ENCODE measurements at places on chromosomes 1 and 21.

DNA sequence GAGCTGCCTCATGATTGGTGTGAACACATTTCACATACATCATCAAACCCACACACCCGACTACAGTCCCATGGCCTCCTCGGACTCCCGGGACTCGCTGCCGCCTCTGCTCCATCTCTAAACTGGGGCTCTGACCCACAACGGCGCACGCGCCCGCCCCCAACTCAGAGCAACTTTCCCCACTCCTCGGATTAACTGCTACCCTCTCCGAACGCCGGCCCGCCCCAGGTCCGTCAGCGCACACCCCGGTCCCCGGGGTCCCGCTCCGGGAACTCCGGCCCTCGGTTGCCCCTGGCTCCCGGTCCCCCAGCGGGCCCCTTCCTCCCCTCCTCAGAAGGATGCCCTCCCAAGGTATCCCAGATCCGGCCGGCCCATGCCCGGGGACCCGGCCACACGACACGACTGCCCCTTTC is 740 bp downstream of the DSTYK start:
- DNase-seq = no peak

DNA sequence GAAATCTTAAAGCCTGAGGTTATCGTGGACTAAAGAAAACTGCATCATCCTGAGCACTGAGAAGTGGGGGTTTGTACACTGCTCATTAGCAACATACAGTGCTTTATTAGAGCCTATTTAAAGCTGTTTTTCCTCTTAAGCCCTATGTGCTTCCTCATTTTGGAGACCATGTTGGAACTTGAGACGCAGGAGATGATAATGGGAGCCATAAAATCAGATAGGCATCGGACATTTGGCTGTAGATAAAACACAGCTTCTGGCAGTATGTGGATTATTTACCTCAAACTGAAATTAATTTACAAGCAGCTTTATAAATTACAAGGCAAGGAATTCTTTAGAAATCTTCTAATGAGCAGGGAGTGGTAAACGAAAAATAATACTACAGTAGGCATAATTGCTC is 147.7 kb upstream of the IVNS1ABP start:
- DNase-seq = no peak

DNA sequence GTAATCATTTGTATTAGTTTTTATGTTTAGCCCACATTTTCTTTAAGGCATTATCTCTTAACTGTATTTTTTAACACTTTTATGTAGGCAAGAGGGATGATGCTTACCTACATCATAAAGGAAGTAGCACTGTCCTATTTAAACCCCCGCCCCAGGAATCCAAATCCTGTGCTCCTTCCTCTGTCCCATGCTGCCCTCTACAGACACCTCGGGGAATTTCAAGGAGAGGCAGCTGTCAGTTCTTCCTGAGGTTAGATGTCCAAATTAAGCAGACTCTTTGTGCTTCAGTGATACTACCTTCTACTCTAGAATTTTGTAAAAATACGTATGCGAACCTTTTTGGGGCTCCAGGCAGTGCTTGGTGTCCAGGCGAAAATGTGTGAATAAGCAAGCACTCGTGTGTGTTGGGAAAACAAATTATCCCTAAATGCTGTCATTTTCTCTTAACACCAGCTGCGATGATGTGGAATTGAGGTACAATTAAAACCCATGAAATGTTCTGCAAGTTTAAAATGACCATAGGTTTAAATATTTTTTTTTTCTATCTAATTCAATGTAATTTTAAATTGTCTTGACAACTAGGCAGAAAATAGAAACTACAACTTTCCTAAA is 19.2 kb downstream of the CRCT1 start:
- DNase-seq = no peak

- DNase-seq = no peak
These were observed 23.5 kb downstream of the ADARB1 start for GRCh38 chr21:45097827-45098387.

GRCh38 chr21:31011412-31011811 is 26.9 kb downstream of the KRTAP19-8 start:
- DNase-seq = no peak

DNA sequence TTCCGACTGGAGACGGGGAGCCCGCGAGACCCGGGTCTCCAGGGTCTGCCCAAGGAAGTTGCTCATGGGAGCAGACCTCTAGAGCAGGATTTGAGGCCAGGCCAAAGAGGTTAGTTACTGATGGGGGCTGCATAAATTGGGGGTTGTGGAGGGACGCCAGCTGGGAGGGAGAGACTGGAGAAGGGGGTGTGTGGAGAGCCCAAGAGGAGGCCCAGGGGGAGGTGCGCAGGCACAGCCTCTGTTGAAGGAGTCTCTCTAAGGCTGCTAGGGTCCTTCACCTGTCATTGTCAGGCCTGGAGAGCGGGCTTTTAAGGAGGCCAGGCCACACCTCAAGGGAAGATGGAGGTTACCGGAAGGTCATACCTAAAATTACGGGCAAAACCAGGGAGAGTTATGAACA is 363 bp downstream of the PLA2G5 start:
- no peak for DNase-seq

DNA sequence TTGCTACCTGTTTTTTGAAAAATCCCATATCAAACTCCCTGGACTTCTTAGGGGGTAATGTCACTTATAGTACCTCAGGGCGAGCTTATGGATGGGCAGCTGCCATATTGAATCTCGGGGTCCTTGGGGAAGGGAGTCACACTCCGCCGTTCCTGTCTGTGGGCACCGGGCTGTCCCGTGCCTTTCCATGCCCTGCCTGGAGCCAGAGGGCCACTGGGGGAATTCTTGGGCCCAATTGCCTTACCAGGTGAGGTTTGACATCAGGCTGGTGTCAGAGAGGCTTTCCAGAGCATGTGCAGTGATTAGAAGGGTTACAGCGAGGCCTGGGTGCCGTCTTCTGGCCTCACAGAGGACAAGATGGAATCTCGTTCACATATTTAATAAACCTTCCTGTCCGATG is 28.8 kb downstream of the QSOX1 start:
- no peak for DNase-seq

DNA sequence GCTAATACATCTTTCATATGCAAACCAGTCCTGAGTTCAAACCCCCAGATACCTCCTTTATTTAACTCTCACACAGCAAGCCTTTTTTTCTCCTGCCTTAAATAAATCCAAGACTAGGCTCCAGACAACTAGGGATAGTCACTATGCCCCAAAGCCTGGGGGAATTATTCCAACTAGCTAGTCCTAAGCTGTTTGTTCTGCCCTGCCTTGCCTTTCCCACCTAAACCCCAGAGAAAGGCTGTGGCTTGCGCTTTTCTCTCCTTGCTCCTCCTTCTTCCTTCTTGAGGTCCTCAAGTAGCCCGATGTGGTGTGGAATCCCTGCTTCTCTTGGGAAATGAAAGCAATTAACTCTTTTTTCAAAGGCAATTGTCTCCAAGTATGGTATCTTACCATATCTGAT is 31.8 kb downstream of the C1orf87 start:
- DNase-seq = no peak

DNA sequence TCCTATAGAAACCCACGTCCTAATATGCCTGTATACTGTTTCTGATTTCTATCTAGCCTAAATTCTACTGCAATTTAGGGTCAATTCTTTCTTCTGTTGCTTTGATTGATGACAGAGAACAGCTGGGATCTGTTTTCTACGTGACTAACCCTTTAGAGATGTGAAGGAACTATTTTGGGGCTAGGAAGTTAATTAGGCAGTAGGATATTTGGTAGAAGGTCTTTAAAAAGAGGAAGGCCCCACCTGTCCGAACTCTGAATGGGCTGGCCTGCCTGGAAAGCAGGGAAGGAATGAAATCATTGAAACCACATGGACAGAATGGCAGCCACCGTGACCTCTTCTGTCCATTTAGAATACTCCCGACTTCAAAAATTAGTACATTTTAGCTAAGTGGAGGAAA is 21.0 kb downstream of the EIF2D start:
- no peak for DNase-seq

GRCh38 chr1:9733160-9733789 is 81.7 kb downstream of the PIK3CD start:
- DNase-seq = no peak

DNA sequence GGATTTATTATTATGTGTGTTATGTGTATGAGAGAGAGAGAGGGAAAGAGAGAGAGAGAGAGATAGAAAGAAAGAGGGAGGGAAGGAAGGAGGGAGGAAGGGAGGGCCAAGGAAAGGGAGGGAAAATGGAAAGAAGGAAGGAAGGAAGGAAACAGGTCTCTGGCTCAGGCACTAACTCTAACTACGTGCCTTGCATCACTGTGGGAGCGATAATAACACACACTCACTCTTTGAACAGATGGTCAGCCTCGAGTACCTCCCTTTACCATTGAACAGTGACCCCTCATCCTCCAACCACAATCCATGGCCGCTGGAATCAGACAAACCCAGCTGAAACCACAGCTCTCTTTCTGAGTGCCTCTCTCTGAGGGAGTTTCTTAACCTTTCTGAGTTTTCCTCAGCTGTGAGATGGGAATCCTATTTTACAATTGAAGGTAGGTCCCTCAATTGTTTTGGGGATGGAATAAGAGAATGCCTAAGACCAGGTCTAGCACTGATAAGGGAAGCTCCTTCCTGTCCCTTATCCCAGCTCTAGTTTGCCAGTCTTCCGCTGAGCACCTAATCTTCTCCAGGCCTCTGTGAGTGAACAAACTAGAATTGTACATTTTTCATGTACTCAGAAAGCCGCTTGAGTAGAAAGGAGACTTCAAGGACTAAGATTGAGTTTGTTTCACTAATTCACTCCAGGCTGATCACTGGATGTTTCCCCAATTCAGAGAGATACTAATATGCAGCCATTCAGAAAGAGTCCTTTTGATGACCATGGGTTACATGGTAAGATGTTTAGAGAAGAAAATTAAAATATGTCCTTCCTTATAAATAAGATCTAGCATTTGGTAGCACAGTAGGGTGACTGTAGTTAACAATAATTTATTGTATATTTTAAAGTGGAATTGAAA is 62.8 kb downstream of the IRF2BP2 start:
- no peak for DNase-seq

- DNase-seq = no peak
These were observed 24.6 kb downstream of the ATF3 start for GRCh38 chr1:212633161-212633560.

GRCh38 chr1:173017792-173018191 is 32.9 kb downstream of the TNFSF18 start:
- no peak for DNase-seq

GRCh38 chr1:89600451-89601224 is 32.3 kb upstream of the LRRC8C start:
- no peak for DNase-seq

DNA sequence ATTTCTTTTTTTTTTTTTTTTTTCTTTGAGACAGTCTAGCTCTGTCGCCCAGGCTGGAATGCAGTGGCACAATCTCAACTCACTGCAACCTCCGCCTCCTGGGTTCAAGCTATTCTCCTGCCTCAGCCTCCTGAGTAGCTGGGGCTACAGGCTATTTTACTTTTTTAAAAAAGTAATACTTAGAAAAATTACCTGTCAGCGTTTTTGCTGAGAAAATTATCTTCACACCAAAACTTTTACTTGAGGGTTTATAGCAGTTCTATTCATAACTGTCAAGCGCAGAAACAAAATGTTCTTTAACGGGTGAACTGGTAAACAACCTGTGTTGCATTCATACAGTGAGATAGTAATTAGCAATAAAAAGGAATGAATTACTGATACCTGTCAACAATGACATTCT is 1.5 kb upstream of the SLC25A24 start:
- no peak for DNase-seq

DNA sequence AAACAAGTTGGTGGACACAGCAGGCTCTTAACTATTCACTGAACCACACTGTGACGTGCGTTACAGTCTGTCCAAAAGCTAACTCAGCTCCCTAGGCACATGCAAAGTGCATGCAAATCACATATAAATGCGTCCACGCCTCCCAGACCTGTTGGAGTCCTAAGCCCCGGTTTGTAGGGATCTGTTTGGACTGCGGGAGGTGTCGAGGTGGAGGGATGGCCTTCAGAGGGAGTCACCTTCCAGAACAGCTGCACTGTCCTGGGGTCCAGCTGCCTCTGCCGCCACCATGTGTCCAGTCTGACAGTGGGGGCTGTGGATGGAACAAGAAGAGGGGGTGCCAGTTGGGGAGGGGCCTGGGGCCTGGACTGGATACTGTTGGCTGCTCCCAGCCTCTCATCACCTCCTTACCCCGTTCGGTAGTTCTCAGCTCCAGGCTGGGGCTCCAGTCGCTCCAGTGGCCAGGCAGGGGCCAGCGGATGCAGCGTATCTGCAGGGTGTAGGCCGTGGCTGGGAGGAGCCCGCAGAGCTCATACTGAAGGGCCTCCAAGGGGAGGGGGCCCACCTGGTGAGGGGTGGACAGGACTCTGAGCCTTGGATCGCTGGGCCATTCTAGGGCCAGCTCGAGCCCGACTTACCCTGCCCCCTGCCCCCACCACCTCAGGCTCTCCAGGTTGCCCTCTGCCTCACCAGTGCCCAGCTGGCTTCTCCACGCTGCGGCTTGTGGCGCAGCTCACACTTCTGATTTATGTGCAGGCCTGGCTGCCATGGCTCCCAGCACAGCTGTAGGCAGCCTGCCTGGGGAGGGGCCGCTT is 7.9 kb upstream of the MRPS15 start:
- DNase-seq = no peak

DNA sequence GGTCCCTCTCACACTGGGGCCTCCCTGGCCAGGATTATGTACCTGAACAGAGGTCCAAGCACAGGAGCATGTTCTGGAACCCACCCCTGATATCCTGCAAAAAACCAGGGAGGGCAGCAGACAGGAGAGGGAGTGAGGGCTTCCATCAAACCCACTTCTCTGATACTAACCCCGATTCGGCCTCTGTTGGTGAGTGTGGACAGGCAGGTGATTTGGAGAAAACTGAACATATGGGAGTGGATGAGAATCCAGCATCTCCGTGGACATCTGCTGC is 215.3 kb downstream of the MATN1 start:
- no peak for DNase-seq

DNA sequence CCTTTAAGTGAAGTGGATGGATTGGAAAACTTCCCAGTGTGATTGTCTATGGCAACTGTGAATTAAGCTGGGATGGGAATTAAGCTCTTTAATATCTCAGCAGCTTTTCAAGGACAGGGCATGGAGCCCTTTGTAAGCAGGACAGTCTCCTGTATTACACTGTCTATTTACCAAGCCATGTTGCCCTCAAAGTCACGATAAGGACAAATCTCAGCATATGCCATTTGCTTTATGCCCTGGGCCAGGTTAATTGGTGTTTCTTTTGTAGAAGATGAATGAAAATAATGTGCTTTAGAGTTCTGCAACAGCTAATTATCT is 17.6 kb downstream of the UTP25 start:
- no peak for DNase-seq

DNA sequence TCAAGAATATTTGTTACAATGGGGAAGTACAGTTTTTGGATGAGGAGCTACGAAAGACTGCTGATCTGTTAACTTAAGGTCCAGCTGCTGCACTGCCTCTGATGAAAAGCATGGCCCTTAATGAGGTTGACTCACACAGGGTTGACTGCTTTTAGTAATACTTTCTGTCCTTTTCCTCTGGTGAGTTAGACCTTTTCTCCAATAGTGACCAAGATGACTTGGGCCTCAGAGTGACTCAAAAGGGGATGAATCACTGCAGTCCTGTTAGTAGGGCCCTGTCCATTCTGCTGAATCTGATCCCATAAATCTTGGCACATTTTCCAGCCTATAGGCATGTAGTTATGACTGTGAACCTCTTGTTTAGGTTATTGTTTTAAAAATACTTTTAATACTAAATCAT is 2.7 kb downstream of the DISP1 start:
- no peak for DNase-seq

Data from stimulated activated CD4-positive, alpha-beta T cell treated with anti-CD3 and anti-CD28 coated beads, Interleukin-1b, Interleukin-23, amount 100 ng/mL, for 4 hours (primary cell).